Caudate nucleus (tissue), 63 donors: ENCODE measurements at places on chromosomes 2 and 18.

- DNase-seq = no peak
Measured at GRCh38 chr18:11775436-11776174, 75.6 kb upstream of the CHMP1B start.

- no peak for DNase-seq
Measured at GRCh38 chr2:1022178-1022577, 71.5 kb downstream of the SNTG2 start.

- DNase-seq = no peak
Measured at GRCh38 chr2:220701115-220701514, 871.0 kb downstream of the EPHA4 start.

DNA sequence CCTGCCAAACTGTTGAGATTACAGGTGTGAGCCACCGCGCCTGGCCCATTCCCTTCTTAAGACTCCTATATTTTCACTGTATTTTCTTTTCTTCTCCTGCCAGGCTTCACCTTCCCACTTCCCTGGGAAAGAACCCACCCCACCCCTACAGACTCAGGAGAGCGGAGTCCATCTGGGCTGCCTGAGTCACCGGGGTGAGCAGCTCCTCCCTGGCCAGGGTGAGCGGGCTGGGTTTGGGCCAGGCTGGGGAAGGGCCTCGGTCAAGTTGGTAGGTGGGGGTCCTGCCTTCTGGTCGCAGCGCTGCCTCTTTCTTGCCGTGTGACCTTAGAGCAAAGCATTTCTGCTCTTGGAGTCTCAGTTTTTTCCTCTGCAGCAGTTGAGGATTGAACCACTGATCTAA, 2.1 kb upstream of the GAREM2 start:
- DNase-seq = no peak

DNA sequence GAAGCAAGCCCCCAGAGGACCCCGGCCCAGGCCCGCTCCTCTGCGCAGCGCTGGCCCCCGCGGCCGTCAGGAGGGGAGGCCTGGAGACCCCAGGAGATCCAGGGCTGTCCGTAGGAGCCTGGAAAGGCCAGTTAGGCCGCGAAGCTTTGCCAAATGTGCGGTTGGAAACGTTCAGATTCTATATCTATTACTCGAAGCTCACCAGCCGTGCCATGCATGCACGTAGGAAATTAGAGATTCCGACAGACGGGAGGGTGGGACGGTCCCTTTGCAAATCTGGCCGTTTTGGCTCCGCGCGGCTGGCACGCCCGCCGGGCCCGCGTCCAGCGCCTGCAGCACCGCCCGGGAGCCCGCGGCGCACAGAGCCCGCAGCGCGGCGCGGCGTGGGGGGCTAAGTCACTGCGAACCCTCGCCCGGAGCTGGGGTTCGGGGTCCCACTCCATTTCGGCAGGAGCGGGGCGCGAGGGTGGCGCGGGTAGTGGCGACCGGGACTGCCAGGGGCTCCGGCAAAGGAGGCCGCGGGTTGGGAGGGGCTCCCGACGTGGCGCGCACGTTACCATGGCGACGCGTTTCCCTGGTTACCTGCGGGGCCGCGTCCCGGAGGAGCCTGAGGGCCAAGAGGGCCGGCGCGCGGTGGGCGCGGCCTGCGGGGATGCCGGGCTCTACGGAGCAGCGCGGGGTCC, 488.6 kb upstream of the SMIM21 start:
- DNase-seq = peak; percentile 81

DNA sequence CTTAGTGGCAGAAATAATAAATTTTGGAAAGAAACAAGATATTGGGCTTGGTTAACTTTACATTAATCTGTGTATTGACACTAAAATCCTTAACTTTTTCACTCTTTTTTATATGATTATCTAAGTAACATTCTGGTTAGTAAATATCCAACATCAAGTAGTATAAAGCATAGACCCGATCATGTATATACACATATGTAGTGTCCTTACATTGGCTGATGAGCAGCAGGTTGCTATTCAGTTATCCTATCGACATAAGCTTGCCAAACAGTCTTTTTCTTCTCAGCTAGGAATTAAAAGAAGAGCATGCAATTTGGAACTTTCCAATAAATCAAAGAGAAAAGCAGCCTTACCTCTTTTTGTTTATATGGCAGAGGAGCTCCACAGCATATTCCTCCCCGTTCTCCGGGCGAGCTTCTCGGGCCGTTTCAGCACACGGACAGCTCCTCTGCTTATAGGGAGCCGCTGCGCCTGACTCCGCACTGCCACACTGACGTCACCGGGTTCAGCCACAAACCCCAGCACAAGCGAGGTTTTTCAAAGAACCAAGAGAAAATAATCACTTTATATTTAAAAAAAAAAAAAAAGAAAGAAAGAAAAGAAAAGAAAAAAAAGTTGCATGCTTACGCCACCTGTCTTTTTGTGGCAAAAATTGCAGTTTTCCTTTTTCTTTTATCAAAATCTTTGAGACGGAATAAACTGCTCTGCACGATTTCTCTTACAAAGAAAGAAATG, at the start of gene SCG2:
Gene SCG2 (minus strand): TSS at position 430 of the 735 bp plus-strand sequence. CDS start 3,079 bp downstream, outside the sequence.
- DNase-seq = peak; percentile 46

- DNase-seq = no peak
Measured at GRCh38 chr2:162106146-162106551, 32.1 kb upstream of the DPP4 start.

- no peak for DNase-seq
Measured at GRCh38 chr18:63890950-63891304, 3.4 kb downstream of the SERPINB2 start.

- DNase-seq = no peak
Measured at GRCh38 chr2:168315331-168316072, 68.1 kb upstream of the STK39 start.

DNA sequence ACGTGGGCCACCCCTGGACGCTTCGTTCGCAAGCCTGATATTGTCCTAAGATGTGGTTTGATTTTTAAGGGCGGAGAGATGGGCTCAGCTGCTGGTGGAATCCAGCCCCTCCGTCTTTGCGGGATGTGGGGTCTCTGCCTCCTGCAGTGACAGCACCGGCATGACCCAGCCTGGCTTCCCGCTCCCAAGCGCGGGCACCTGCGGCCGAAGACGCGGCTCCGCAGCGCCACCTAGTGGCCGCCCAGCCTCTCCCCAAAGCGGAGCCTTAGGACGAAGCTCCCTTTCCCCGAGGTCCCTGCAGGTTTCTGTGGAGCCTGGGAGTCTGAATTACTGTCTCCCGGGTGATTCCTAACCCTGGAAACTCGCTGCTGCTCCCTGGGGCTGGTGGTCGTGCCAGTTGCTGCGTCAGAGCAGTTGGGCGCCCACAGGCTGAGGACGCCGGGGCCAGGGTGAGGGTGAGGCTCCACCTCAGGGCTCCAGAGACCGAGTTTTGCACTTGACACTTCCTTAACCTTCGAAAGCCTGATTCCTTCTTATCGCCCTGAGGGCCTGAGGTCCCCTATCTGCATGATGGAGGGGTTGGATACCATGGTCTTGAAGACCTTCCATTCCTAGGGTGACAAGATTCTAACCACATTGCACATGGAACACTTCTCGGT, 137.5 kb downstream of the TPO start:
- DNase-seq = no peak

DNA sequence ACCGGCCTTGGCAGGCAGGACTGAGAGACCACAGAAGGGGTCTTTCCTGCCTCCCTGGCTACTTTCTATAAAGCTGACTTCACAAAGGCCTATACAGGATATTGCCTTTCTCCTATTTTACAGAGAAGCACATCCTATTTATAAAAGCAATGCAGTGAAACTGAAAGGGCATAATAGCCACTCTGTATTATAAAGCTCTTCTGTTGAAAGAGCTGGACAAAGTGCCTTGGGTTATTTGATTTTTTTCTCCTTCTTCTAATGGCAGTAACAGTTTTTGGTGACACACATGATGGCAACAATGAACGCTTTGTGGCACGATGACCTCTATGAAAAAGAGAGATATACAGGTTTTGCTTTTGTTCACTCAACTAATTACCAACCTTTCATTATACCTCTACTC, 281.1 kb downstream of the ZNF516 start:
- DNase-seq = no peak

DNA sequence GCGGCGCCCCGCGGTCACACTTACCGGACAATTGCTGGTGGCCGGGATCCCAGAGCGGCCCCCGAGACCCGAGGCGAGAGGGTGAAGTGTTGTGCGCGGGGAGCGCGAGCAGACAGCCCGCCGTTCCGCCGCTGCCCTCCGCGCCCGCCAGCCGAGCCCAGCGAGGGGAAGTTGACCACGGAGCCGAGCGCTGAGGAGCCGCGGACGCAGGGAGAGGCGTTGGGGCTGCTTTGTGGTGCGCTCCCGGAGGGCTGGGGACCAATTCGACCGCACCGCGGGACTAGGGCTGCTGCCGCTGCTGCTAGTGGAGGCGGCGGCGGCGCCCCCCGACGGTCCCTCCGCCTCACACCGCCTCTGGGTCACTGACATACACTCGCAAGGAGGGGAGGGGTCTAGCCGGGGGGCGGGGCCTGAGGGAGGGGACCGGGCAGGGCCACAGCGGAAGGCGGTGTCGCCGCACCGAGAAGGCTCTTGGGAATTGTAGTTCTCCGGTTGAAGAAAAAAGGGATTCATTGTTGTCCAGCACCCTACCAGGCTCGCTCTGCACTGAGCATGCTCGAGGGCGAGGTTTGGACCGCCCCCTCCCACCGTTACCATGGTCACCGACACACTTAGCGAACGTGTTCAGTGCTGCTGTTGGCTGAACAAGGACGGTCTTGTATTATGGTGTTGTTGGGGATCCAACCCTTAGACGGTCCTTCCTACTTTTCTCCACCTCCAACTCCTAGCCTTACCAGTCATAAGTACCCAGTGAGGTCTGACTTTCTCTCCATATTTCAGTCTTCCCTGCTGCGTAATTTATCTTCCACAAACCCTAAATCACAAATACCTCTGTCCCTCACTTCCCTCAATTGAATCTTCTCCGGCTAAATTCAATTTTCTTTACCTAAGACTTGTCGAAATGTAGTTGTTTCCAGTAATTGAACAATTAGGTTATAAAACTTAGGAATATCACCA, at the start of gene PELI1:
Gene PELI1 (minus strand): TSS at position 364 of the 957 bp plus-strand sequence. CDS start 36,110 bp downstream, outside the sequence.
- DNase-seq = peak; percentile 96

DNA sequence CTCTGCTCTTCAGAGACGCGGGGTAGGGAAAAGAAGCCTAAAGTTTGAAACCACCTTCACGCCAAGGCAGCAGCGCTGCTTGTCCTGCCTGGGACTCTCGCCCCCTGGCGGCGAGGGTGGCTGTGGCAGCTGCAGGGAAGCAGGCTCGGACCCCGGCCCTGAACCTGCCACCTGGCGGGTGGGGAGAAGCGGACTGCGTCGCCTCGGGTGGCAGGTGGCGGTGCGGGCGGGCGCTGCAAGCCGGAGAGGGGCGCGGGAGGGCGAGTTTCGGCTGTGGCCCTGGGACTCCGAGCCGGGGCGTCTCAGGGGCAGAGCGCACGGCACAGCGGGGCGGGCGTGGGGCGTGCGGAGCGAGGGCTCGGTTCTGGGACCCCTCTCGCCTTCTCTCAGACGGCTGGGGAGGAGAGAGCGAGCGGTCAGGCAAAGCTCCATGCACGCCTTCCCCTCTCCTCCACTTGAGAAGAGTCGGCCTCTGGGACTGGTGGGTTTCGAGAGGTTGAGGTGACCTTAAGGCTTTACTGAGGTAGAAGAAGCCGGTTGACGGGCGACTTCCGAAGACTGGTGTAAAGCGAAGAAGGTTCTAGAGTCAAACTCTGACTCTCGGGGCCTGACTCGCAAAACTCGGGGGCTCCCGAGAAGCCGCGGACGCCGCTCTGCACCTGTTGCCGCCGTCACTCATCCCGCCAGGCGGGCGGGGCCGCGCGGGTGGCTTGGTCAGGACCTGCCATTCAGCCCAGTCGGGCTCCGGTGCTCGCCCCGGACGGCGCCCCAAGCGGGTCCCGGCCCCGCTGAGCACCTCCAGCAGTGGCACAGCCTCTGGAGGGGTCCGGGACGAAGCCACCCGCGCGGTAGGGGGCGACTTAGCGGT, 1.1 kb upstream of the BOLL start:
- no peak for DNase-seq

DNA sequence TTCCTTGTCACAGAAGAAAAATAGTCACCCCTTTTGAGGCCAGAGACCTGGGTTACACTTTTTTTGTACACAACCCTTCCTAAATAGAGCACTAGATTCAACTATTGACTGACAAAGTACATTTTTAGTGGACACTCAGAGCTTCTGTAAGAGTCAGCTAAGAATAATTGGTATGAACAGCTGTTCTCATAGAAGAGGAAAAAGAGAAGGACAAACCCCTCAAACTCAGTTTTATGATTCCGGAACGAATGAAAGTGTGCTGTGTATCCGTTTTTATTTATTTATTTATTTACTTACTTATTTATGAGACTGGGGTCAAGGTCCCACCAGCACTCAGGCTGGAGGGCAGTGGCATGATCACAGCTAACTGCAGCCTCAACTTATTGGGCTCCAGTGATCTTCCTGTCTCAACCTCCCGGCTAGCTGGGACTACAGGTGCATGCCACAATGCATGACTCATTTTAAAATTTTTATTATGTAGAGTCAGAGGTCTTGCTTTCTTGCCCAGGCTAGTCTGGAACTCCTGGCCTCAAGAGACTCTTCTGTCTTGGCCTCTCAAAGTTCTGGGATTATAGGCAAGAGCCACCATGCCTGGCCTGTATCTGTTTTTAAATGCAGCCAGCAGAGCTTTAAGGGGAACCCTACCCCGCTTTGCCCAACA, 36.0 kb upstream of the FZD5 start:
- no peak for DNase-seq

DNA sequence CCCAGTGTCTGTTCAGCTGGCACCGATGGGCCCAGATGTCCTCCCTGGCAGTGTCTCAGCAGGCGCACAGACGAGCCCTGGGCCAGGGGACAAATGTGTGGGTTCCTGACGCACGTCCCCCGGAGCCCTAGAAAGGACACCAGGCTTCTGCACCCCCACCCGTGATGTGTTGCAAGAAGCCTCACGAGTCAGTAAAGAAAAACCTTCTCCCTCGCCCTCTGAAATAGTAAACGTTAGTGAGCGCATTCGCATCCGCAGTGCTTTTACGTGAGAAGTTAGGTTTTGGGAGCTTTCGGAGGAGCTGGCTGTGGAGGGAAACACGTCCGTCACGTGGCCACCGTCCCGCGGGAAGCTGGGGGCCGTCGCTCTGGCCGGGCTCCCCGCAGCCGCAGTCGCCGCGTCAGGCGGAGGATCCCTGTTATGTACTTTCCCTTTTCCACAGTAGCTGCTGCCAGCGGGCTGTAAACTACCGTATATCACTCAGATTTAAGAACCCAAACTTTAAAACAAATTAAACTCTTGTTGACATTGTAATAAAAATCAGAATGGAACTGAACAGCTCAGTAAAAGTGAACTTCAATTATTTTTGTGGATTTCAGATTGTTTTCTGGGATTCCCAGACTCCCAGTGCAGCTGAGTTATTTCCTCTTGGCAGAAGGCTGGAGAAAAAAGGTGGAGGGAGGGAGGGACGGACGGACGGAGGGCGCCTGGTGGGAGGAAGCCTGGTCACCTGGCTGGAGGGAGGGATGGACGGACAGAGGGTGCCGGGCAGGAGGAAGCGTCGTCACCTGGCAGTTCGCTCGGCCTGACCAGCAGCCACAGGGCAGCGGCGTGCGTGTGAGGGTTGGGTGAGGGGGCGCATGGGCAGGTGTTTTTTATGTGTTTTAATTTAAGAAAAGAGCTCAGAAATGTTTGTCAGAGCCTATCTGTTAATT, 112.1 kb downstream of the NFATC1 start:
- DNase-seq = peak; percentile 41

- no peak for DNase-seq
Measured at GRCh38 chr18:4750393-4751346, 295.6 kb upstream of the DLGAP1 start.

- no peak for DNase-seq
Measured at GRCh38 chr2:63506320-63506719, 82.0 kb downstream of the WDPCP start.

GRCh38 chr2:183967756-183968155, 630.6 kb upstream of the ZNF804A start:
- DNase-seq = no peak
